ENCODE measurements at places on chromosomes 5 and 9.

- DNase-seq = no peak
Measured at GRCh38 chr5:6719417-6719816, 6.2 kb downstream of the TENT4A start.

DNA sequence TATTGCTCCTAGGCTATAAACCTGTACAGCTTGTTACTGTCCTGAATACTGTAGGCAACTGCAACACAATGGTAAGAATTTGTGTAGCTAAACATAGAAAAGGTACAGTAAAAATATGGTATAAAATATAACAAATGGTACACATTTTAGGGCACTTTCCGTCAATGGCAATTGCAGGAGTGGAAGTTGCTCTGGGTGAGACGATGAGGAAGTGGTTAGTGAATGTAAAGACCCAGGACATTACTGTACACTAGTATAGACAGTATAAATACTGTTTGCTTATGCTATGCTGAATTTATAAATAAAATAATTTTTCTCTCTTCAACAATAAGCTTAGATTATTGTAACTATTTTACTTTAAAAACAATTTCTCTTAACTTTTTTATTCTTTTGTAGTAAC is 15.6 kb upstream of the ADRB2 start:
- DNase-seq = no peak

GRCh38 chr9:94855903-94856302 is 129.4 kb downstream of the AOPEP start:
- no peak for DNase-seq

DNA sequence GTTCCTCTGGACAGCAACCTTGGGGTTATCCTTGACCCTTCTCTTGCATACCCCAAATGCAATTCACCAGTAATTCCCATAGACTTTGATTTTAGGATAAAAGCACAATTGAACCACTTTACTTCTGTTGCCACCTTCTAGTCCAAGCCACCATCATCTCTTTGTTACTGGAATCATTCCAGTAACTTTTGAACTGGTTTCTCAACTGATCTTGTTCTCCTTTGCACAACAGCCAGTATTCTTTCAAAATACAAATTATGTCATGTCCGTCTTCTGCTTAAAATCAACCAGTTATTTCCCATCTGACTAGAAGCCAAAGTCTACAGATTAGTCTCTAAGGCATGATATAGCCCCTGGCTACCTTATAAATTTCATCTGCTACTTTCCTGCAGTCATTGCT is 21.4 kb downstream of the SLC25A46 start:
- DNase-seq = no peak

- DNase-seq = no peak
Measured at GRCh38 chr5:132663771-132664695, 6.1 kb downstream of the IL13 start.

DNA sequence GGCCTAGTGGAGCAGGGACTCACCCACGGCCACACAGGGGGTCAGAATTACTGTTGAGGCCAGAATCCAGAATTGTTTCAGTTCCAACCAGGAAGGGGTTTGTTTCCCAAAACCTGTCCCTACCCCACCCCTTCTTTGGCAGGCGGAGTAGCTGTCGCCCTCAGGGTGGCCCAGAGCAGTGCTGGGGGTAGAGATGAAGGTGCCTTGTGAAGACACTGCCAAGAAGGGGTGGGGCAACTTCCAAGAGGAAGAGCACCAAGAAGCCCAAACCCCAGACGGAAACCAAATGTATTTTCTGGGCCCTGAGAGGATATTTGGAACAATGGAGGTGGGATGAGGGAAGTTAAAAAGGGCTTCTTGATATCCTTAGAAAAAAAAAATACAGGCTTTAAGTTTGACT is 11.4 kb upstream of the NDST1 start:
- DNase-seq = no peak

GRCh38 chr9:117821954-117822353 is 117.8 kb downstream of the TLR4 start:
- no peak for DNase-seq

DNA sequence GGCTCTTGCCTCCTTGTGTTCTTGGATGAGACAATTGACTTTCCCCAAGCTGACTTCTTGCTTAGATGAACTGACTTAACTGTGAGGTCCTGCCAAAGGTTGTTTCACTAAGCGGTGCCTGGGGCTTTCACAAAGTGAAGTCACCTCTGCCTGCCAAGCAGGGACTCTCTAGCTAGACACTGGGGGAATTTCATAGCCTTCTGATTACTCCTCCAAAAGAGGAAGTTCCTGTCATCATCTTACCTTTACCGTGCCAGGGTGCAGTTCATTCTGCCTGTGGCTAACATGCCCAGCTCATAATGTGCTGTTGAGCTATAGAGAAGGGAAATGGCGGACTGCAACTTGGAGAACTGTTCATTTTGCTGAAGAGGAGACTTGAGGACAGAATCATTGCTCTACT is 472.0 kb upstream of the WWC1 start:
- no peak for DNase-seq

- DNase-seq = no peak
Measured at GRCh38 chr5:180018347-180019060, 53.1 kb downstream of the RNF130 start.

DNA sequence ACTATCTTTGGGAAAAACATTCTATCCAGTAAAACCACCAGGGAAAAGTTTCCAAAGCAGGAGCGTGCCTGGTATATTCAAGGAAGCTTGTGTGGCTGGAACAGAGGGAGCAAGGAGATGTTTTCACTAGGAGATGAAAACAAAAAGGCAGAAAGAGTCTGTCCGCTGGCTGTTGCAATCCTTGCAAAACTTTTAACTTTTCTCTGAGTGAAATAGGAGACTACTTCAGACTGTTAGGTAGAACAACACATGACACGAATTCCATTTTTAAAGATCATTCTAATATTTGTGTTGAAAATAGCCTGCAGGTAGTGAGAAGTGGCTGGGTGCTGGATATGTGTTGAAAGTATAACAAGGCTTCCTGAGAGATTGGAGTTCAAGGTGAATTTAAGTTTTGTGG is 69.5 kb downstream of the PRR16 start:
- DNase-seq = no peak

GRCh38 chr9:102867488-102867887 is 127.6 kb upstream of the CYLC2 start:
- no peak for DNase-seq

DNA sequence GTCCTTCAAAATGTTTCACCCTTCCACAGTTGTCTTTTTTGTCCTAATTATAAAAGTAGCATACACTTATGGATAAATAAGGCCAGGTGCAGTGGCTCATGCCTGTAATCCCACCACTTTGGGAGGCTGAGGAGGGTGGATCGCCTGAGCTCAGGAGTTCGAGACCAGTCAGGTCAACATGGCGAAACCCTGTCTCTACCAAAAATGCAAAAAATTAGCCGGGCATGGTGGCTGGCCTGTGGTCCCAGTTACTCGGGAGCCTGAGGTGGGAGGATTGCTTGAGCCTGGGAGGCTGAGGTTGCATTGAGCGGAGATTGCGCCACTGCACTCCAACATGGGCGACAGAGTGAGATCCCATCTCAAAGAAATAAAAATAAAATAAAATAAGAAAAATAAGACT is 1.6 kb downstream of the C5orf52 start:
- DNase-seq = no peak

DNA sequence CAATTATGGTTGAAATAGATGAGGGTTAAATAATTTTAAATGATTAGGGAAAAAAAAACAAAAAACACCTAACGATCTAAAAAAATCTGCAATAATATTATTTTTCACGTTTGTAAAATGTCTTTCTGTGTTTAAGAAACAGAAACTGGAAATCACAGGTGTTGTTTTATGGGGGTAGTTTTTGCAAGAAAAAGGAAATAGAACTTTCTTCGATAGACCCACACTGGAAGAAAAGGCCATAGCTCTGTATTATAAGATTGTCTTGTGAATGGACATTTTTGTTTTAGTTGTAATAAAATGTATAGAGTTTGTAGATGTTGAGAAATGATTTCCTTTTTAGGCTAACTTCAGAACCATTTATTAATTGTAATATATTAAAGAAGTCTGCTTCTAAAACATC is 5.5 kb downstream of the CSNK1G3 start:
- DNase-seq = no peak

DNA sequence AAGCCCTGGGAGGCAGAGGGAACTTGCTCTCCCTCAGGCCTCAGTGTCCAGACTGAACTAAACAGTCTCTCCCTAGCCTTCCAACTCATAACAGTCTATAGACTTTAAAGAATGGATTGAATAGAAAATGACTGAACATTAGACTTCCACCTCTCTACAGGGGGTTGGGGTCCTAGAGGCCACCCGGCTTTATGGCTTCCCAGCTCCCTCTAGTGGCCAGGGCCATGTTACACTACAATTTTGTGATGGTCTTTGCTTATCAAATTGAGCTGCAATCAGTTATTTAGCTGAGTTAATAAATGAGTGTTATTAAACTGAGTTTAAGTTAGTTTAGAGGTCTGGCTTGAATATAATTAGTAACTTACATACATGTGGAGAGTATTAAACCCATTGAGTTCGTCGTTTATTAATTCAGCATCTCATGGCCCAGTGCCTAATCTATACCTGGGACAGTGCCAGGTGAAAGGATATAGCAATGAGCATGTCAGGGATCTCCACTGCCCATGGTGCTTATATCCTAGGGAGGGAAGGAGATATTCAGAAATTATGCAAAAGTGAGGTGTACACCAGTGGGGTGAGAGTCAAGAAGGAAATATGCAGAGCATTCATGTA is 105.2 kb downstream of the SH3TC2 start:
- DNase-seq = peak; percentile 13

DNA sequence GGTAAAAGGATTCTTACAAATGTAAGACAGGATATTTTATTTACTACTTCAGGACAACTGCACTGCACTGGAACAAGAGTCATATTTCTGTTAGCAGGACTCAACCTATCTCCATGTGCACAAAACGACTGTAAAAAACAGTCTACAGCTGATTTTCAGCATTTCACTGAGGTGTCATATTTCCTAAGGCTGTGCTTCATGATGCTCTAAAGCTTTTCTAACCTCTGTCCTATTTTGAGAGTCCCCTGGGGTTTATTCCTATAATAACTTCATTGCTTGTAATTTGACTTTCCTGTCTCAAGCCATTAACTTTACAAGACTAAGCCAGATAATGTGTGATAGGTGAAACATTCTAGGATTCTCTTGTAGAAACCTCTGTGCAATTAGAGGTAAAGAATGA is 472.3 kb downstream of the HINT1 start:
- no peak for DNase-seq

GRCh38 chr5:9468060-9468388 is 77.9 kb downstream of the SEMA5A start:
- DNase-seq = no peak

DNA sequence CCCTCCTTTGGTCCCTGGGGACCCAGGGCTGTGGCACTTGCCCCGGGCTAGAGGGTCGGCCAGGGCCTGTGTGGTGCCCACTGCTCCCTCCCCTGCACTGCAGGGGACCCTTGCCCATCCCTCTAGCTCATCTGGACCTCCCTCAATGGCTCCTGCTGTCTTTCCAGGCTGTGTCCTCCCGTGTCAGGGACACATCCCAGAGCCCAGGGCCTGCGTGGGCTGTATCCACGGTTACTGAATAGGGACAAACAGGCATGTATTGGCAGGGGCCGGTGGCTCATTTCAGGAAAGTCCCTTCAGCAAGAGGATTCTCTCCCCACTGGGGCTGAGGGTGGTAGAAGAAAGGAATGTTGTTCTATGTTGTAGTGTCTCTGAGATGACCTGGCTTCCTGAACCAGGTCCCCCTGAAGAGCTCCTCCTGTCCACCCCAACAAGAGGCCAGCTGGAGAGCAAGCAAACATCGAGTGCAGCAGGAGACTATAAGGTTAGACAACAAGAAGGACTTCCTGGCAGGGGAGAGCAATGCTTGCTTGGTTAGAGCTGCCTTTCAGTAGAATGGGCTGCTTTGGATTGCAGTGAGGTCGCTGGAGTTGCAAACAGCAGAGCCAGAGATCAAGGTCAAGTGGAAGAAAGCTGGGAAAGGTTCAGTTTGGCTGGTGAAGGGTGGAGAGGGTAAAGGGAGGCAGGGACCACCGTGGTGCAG is 1.0 kb upstream of the CRB2 start:
- DNase-seq = no peak

DNA sequence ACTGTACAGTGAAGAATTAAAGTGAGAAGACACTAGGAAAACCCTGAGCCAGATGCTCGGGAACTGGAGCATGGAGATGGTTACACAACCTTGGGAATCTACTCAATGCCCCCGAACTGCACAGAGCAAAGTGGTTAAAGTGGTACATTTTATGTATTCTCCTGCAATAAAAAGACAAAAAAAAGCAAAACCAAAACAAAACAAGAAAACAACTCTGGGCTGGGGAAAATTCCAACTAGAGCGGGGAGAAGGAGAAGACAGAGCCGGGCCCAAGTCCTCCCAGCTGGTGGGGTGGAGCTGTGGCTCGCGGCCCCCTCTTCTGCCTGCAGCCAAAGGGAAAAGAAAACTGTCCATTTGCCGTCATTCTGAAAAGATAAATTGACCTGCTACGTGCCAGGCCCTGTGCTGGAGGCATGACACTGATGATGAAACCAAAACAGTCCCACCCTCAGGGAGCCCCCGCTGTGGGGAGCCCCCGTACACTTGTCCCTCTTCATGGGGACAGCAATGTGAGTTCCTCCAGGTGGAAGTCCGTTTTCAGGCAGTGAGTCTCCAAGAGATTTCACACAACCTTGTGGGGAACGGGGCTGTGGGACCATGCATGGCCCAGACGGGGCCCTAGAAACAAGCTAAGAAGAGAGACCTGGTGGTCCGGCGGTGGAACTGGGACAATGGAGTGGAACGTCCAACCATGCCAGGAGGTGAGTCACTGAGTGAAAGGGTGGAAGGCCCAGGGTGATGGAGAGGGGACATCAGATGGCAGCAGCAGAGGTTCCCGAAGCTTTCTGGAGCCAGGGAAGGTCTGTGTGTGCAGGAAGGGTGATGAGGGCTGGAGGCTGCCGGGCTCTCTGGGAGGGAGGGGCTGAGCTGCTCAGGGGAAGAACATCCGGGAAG is 114.8 kb upstream of the COL5A1 start:
- no peak for DNase-seq

GRCh38 chr5:164748861-164749260 is 1243.4 kb downstream of the MAT2B start:
- no peak for DNase-seq

DNA sequence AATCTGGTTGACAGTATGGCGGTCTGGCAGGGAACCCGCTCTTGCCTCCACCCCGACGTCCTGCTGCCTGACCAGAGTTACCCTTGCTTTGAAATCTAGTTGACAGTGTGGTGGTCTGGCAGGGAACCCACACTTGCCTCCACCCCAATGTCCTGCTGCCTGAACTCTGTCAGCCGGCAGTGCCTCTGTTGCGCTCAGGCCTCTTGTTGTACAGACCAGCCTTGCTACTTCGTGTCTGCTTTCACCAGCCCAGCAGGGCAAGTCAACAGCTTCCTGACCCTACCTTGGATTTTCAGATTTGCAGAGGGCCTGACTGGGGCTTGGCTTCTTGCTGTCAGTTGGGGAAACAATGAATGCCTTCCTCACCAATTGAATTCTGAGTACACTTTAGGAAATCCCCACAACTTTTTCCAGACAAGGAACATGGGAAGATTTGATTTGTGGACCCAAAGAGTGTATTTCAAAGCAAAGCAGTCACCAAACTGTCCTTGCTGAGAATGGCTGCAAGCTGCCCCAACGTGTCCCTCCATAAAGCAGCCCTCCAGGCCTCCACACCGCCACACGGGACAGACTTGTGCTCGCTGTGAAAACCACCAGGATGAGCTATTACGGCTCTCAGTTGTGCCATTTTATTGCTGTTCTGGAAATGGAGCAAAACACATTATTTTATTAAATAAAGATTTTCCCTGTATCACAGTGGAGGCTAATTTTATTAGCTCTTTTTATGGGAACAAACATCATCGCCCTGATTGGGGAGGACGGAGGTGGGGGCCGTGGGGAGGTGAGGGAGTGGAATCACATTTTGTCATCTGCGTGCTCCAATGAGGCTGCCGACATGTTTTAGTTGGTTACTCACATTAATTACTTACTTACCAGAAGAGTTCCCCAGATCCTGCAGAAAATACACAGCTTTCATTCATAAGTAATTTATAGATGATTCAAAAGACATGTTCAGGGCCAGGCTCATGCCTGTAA is 189.3 kb downstream of the AOPEP start:
- no peak for DNase-seq
